Neural crest cell (in vitro differentiated cells): ENCODE measurements at places on chromosomes 7 and 10. TPM values are rescaled to one million over a fixed set of nuclear protein-coding genes. Genes with fewer than 3 reads are reported as not detected.
A peak's percentile ranks its signal among the peaks of the same experiment; 100 is the strongest.

The IRF5 gene
- not detected in 2 replicates for total RNA-seq

The OR2A42 gene
- 0.14 TPM in 1 of 2 replicates, not detected in the other for total RNA-seq

The CYP2W1 gene
- not detected in 2 replicates for total RNA-seq

DNA sequence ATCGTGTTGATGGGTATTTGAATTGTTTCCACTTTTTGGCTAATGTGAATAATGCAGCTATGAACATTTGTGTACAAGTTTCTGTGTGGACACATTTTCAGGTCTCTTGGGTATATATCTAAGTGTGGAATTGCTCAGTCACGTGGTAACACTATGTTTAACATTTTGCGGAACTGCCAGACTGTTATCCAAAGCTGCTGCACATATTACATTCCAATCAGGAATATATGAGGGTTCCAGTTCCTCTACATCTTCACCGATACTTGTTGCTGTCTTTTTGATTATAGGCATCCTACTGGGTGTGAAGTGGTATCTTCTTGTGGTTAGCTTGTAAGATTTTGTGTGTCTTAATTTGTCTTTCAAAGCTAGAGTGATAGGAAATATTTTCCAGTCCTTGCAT is 6.8 kb downstream of the PTPN12 start:
- H3K36me3 ChIP-seq = peaks cover 9% of the 10 kb centered on the region
- no peak for DNase-seq
- H3K4me3 ChIP-seq = peak overlapping the region; percentile 4
- no peak overlapping the region for H3K27ac ChIP-seq
- H3K27me3 ChIP-seq = no peaks in the 10 kb centered on the region
- peaks cover 58% of the 10 kb centered on the region for H3K4me1 ChIP-seq

DNA sequence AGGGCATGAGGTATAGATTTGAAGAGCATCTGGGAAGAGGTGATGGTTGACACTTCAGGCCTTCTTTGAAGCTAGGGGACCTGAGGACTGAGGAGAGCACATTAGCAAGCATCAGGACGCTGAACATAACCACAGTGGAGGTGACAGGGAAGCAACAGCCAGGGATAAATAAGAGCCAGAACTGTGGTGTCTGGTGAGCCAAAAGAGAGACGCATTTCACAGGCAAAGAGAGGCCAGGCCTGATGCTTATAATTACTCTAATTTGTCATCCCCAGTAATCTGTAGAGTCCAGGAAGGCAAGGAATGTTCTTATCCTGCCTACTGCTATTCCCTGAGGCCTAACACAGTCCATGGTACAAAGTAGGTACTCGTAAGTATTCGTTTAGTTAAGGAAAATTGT is 10.4 kb upstream of the FAS start:
- H3K36me3 ChIP-seq = no peaks in the 10 kb centered on the region
- no peaks in the 10 kb centered on the region for H3K27me3 ChIP-seq
- no peak overlapping the region for H3K27ac ChIP-seq
- H3K4me1 ChIP-seq = peaks cover 5% of the 10 kb centered on the region
- no peak for DNase-seq

DNA sequence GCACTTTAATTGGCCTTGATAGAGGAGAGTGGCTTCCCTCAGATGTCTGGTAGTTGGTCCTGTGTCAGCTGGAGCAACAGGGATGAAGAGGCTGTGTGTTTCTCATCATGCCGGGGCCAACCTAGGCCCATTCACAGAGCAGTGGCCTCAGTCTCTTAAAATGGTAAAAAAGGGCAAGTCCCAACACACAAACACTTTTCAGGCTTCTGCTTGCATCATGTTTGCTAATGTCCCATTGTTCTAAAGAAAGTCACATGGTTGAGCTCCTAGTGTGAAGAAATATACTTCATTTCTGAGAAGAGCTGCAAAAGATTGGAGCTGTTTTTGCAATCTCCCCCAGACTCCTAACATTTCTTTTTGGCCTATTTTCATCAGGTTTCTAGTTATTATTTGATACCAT is 40.6 kb upstream of the RBAK start:
- H3K27ac ChIP-seq = no peak overlapping the region
- no peak for DNase-seq
- no peak overlapping the region for H3K4me3 ChIP-seq
- H3K4me1 ChIP-seq = no peaks in the 10 kb centered on the region

DNA sequence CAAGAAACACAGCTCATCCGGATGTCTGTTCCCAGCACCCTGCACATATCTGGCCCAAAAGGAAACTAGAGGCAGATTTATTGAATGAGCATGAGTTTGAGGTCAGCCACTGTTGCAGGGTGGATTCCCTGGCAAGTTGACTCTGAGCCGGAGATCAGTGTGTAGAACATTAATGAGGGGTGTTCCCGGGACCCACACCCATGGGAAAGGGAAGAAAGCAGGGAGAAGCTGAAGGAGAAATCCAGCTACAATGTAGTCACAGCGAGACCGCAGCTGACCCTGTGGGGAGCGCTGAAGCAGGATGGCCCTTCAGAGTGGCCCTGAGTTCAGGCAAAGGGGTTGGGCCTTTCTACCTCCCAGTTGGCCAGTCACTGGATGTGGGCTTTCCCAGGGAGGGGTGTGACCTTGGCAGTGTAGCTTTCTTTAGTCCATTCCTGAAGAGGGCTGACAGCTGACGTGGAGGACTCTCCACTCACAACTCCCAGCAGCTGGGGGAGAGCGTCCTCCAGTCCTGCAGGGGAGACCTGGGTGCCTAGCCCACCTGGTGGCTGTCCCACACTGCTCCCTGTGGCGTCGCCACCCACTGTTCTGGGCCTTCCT is 324.2 kb upstream of the ZMIZ1 start:
- no peaks in the 10 kb centered on the region for H3K27me3 ChIP-seq
- H3K4me3 ChIP-seq = no peak overlapping the region
- DNase-seq = no peak
- peaks cover 56% of the 10 kb centered on the region for H3K4me1 ChIP-seq

GRCh38 chr7:77740257-77740656 is 44.0 kb downstream of the RSBN1L start:
- no peaks in the 10 kb centered on the region for H3K27me3 ChIP-seq
- peaks cover 3% of the 10 kb centered on the region for H3K4me1 ChIP-seq
- no peak for DNase-seq
- H3K36me3 ChIP-seq = peaks cover 4% of the 10 kb centered on the region
- no peak overlapping the region for H3K27ac ChIP-seq
- no peak overlapping the region for H3K4me3 ChIP-seq

DNA sequence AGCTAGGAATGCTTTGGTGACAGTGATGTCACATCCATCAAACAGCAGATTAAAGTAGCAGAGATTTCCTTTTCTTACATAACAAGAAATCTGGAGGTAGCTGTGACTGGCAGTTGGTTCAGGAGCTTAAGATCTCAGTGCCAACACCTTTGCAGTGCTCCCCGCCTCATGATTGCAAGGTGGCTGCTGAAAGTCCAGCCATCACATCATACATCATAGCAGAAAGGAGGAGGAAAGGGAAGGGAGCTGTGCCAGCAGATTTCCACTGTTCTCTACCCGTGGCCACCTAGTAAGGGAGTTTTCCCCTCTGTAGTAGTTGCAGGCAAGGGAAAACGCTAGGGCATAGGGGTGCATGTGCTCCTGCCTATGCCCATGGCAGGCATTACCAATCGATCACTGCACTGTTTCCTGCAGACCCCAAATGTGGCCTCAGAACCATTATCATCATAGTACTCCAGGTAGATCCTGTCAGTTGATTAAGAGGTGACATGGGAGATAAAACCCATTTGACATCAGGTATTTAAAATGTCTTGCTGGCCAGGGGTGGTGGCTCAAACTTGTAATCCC is 57.9 kb upstream of the GTF2IRD1 start:
- H3K27ac ChIP-seq = no peak overlapping the region
- no peak for DNase-seq
- H3K4me1 ChIP-seq = no peaks in the 10 kb centered on the region
- H3K36me3 ChIP-seq = peaks cover 9% of the 10 kb centered on the region
